ENCODE measurements at places on chromosomes 16 and 17.
A peak's percentile ranks its signal among the peaks of the same experiment; 100 is the strongest.

GRCh38 chr16:4987580-4988374, 29.6 kb downstream of the SEC14L5 start:
- DNase-seq = no peak

DNA sequence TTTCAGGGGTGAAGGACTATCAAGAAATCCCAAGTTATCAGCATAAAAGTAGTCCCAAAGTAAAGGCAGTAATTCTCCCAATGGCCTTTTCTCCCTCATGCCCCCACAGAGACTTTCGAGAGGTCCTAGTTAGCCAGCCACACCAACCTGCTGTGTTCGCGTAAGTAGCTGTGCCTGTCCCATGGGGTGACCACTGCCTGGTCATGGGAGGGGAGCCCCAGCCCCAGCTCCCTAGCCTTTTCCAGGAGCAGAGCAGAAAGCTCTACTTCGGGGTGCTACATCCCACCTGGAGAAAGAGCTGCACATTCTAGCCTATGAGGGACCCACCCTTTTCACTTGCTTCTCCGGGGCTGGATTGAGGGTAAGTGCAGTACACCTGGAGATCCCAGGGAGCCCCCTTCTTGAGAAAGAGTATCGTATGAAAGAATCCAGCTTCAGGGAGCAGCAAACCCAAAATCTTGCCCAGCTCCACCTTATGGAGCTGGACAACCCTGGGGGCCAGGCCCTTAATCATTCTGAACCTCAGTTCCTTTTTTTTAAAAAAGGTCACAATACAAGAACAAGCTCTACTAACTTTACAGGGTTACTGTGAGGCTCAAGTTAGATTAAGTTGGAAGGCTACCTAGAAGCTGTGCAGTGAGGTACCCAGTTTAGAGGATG, 8.6 kb upstream of the SOST start:
- no peak for DNase-seq

DNA sequence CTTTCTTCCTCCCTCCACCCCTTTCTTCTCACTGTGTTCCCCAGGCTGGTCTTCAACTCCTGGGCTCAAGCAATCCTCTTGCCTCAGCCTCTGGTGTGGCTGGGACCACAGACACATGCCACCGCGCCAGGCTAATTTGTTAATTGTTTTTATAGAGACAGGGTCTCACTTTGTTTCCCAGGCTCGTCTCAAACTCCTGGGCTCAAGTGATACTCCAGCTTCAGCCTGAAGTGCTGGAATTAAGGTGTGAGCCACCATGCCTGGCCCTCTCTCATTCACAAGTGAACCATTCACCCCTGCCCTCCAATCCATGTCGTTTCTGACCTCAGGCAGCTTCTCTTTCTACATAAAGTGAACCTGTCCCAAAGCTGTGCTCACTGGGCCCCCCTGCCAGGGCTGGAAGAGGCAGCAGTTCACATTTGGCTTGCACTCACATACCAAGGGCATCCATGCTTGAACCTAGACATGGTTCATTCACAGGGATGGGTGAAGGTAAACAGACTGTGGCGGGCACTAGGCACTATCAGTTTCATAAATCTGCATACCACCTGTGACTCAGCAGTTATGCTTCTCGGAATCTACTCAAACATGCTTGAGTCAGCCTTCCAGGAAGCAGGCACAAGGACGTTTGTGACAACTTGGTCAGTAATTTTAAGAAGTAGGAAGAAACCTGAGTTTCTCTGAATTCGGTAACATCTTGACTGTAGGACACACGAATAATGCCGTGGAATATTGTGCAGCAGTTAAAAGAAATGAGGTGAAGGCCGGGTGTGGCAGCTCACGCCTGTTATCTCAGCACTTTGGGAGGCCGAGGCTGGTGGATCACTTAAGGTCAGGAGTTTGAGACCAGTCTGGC, 6.0 kb upstream of the RNF213 start:
- no peak for DNase-seq

GRCh38 chr16:50247906-50248608, 18.3 kb upstream of the ADCY7 start:
- DNase-seq = no peak

- DNase-seq = no peak
These were observed 9.7 kb downstream of the MYO15A start for GRCh38 chr17:18117982-18118975.

GRCh38 chr17:49402706-49403105, 12.0 kb downstream of the PHB1 start:
- no peak for DNase-seq

GRCh38 chr16:22291860-22292318, 5.3 kb upstream of the POLR3E start:
- DNase-seq = no peak

- DNase-seq = peak; percentile 93
These were observed at the start of gene COPRS for GRCh38 chr17:31858642-31859486. TSS of gene COPRS (minus strand) at chr17:31859244. CDS start at chr17:31859199, 45 bp downstream.
